Stimulated activated CD4-positive, alpha-beta T cell treated with anti-CD3 and anti-CD28 coated beads, Interleukin-15, amount 100 ng/mL, for 1 hour (primary cell): ENCODE measurements at places on chromosomes 6 and 20.

- DNase-seq, result no peak
Measured at GRCh38 chr6:168097621-168098430, 18.8 kb upstream of the FRMD1 start.

GRCh38 chr6:109687271-109687761 is 3.7 kb downstream of the AK9 start:
- no peak for DNase-seq

GRCh38 chr6:167796192-167796981 is 30.3 kb upstream of the AFDN start:
- no peak for DNase-seq

- no peak for DNase-seq
Measured at GRCh38 chr6:105646391-105646867, 243.5 kb upstream of the PREP start.

DNA sequence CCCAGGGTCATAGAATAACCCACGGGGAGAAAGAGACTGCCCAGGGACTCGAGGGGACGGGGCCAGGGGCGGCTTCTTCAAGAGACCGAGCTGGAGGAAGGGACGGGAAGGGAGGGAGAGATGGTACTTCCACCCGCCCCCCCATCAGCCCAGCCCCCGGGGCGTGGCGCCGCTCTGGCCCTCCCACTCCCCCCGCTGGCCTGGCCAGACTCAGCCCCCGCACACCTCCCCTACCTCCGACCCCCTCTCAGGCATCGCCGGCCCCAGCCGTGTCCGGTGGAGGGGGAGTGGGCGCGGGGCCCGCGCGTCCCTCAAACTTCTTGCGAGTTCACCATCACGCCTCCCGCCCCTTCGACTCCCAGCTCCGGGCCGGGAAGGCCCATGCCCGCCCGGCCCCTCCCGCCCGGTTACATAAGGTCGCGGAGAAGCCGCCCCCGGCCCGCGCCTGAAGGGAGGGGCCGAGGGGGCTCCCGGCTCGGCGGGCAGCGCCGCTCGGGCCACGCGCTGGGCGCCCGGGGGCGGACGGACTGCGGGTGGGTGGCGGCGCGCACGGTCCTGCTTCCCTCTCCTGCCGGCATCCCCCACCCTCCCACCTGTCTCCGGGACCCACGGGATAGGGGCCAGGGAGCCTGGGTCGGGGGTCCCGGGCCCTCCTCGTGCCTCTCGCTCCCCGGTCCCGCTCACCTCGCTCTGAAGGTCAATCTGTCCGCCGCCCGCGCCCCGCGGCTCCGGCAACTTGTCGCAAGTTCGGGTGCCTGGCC is 562 bp downstream of the TFEB start:
- DNase-seq, result peak; percentile 49

DNA sequence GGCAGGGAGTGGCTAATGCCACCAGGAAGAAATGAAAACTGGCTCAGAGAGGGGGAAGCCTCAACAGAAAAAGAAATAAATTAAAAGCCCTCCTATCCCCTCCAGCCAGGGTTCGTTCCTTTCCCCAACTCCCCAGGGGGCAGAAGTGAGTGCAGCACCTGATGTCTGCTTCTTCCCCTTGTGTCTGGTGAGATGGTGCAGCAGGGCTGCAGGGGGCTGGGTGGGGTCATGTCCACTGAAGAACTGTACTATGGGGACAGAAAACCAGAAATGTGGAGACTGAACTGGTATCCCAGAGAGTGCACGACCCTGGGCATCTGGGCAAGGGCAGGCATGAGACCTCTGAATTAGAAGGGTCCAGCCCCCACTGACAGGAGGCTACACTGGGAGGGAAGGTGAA is 4.0 kb downstream of the EGFL8 start:
- no peak for DNase-seq

DNA sequence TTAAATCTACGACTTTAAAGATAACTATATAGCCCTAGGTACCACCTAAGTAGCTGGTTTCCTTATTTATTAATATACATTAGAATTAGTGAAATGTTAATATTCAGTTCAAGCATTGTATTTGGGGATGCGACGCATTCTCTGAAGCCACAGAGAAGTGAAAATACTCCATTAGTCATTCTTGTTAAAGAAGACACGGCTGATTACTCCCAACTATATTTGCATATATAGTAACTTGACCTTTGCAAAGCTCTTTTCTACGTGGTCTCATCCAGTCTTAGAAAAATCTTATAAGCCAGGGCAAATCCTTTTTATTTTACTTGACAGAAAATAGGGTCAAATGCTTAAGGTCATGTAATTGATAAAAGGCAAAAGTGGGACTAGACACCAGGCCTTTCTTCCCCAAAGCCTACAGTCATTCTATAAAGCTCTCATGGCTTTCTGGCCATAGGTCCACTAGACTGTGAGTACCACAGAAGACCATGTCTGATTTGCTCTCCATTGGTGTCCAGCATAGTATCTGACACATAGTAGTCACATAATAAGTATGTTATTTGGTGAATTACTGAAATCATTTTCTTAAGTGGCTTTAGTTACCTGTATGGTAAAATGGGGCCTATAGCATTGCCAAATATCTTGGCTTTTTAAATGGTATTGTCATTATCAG is 11.3 kb downstream of the ZHX3 start:
- no peak for DNase-seq
